G401 (cell line): ENCODE measurements at places on chromosomes 12 and 14. TPM values are rescaled to one million over a fixed set of nuclear protein-coding genes. Genes with fewer than 3 reads are reported as not detected.

Gene RPS6KL1
- total RNA-seq: 31.0 and 33.7 TPM in 2 replicates

Gene TEP1
- total RNA-seq: 3.8 and 9.3 TPM in 2 replicates

Gene TSPAN19
- total RNA-seq: not detected in 2 replicates

Gene DRAM1
- 5.5 and 7.9 TPM in 2 replicates for total RNA-seq

GRCh38 chr12:51920046-51920445 is 12.7 kb downstream of the ACVRL1 start:
- no peak for DNase-seq

DNA sequence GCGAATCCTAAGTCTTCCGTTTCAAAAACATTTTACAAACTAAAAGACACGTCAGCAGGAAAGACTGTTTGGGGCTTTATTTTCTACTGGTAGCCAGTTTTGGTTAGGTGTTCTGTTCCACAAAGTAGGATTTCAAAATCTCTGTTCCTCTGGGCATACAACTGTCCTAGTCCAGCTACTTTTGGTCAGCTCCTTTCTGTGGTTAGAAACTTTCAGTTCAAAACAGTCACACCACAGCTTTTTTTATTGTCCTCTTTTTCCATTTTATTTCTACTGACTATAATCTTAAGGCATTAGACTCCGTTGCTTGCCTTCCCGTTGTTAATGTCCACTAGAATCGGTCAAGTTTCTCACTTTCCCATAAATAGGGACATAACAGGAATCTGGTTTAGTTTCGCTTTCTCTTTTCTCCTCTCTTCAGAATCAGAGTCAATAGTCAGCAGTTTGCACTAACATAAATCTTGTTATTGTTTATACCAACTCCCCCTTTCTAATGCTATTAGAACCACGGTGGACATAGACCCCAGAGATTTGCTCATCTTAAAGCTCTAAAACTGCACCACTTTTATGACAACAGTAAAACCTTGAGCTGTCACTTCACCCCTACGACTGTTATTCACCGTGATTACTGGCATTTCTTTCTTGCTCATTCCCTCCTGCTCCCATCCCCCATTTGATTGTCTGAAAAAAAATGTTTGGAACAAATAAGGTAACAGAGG is 41.5 kb upstream of the NPAS3 start:
- DNase-seq: peak; percentile 7

- DNase-seq: no peak
Observed at GRCh38 chr12:66648033-66648735, 30.7 kb downstream of the GRIP1 start.

GRCh38 chr12:56897844-56898361 is 36.3 kb downstream of the SDR9C7 start:
- DNase-seq: no peak

GRCh38 chr12:63913929-63914328 is 69.4 kb downstream of the SRGAP1 start:
- DNase-seq: no peak

GRCh38 chr14:32249371-32249770 is 46.3 kb upstream of the RNU6-8 start:
- no peak for DNase-seq

GRCh38 chr12:41795910-41796309 is 348.8 kb downstream of the GXYLT1 start:
- DNase-seq: no peak

DNA sequence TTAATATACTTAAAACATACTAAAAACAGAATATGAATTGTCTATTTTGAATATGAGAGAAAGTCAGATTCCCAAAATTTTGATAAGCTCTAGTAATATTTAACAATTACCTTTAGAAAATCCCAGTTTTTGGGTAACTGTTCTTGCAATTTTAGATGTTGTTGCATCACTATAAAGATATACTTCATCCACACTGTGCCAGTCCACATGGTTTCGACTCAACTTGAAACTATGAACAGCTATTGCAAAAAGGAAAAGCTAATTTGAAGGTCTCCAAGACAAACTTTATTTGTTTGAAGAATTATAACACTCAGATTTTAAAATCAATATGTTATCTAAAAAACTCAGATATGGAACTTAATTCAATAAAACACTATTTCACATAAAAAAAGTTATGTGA is 59.9 kb downstream of the DDHD1 start:
- no peak for DNase-seq
